Glomerular endothelial cell (primary cell): ENCODE measurements at places on chromosomes 16 and 17.

GRCh38 chr17:77325577-77326075 is 184.9 kb downstream of the SEC14L1 start:
- no peak for DNase-seq

DNA sequence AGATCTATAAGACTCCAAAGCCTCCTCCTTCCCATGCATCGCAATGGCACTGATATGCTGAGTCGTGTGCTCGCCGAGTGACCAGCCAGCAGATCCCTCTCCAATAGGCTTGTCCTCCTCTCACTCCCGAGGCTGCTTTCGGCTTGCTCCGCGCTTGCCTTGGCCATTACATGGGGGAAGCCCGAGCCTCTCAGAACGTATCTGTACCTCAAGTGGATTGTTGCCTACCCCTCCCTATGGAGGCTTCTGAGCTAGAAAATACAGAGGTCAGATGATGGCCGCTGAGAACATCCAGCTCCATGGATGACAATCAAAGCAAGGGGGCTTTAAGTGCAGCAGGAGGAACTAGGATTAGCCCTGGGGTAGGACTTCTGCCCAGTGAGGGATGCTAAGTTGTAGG is 7.7 kb upstream of the NLRP1 start:
- DNase-seq: no peak

- DNase-seq: no peak
Measured at GRCh38 chr17:74427048-74427762, 4.7 kb upstream of the GPRC5C start.

DNA sequence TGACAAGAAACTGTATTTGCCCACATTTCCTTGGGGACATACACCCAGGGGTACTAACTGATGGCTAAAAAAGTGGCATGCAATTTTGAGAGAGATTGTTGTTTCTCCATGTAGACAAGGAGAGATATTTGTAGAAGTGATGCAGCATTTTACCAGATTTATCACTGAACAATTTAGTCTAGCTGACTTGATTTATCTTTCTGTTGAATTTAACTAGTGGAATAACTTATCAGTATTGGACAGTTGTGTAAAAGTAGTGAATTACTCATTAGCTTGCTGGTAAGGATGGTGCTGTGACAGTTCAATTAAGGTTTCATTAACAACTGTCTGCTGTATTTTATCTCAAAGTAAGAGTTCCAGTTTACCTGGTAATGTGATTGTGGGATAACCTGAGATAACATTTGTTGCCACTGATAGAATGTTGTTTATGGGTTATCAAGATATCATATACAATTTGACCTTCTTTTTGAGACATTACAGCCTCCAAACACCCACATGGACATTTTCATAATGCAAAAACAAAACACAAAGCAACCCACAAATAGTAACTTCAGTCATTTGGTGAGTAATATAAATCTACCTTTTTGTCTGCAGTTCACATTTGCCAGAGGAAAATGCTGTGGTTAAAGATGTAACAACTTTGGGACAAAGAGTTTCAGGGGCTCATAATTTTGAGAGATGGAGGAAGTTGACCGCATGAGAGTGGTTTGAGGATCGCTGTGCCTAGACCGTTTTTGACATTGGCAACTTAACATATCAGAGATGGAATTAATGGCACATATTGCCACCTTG is 3.8 kb downstream of the NLK start:
- no peak for DNase-seq

DNA sequence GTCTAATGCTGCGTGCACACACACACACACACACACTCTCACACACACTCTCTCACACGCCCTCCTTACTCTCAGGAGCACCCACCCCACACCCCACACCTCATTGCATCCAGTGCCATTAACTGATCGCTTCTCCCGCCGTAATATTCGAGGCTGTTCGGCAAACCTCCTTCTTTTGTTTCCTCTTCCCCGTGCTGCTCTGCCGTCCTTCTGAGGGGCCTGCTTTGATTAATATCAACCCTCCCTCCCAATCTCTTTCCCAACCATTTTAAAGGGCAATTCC is 156.2 kb upstream of the TNRC6C start:
- DNase-seq: no peak

DNA sequence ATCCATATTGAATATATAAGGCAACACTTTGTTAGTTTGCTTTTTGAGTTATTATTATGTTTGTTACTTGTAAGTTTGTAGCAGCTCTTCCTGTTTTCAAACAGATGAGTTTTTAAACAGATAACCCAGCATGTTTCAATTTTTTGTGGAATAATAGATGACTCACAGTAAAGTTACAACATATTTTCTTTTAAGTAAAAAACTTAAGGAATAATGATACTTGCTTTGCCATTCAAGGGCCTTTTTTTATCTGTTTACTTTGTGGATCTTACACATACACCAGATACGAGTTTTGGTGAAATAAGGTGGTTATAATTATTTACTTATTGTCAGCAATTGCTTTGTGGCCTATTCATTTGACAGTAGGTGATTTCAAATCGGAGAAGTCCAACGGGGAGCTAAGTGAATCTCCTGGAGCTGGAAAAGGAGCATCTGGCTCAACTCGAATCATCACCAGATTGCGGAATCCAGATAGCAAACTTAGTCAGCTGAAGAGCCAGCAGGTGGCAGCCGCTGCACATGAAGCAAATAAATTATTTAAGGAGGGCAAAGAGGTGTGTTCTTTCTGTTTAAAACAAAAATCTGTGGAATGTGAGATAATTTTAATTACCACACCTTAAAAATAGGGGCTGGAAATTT is 66.3 kb downstream of the BPTF start:
- no peak for DNase-seq

- DNase-seq: no peak
Measured at GRCh38 chr17:9839433-9839832, 13.7 kb downstream of the GLP2R start.

GRCh38 chr17:49193513-49194296 is 16.7 kb downstream of the GNGT2 start:
- peak; percentile 22 for DNase-seq

GRCh38 chr16:14106961-14107360 is 35.8 kb downstream of the MRTFB start:
- no peak for DNase-seq

DNA sequence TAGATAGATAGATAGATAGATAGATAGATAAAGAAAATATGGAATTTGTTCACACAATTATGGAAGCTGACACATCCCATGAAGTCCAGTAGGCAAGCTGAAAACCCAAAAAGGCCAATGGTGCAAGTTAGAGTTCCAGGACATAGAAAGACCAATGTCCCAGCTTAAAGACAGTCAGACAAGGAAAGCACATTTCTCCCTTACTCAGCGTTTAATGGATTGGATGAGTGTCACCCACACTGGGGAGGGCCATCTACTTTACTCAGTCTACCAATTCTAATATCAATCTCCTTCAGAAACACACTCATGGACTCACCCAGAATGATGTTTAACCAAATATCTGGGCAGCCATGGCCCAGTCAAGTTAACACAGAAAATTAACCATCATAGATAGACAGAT is 327.7 kb upstream of the CDH11 start:
- no peak for DNase-seq

DNA sequence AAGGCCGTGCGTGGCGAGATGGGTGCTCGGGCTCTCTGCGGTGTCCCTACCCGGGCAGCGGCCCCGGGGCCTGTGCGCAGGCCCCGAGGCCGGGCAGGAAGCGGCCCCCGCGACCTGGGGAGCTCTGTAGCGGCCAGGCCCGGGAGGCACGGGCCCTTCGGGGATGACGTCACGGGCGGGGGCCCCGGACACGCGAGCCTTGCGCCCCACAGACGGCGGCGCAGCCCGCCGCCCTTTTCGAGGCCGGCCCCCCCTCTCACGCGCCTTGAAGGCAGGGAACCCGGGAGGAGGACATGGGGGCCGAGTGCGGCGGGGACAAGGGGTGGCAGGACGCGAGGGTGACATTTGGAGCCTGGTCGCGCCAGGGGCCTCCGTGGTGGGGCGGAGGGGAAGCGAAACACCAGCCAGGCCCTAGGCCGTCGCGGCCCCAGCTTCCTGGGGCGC is 1.1 kb downstream of the RAI1 start:
- DNase-seq: no peak

DNA sequence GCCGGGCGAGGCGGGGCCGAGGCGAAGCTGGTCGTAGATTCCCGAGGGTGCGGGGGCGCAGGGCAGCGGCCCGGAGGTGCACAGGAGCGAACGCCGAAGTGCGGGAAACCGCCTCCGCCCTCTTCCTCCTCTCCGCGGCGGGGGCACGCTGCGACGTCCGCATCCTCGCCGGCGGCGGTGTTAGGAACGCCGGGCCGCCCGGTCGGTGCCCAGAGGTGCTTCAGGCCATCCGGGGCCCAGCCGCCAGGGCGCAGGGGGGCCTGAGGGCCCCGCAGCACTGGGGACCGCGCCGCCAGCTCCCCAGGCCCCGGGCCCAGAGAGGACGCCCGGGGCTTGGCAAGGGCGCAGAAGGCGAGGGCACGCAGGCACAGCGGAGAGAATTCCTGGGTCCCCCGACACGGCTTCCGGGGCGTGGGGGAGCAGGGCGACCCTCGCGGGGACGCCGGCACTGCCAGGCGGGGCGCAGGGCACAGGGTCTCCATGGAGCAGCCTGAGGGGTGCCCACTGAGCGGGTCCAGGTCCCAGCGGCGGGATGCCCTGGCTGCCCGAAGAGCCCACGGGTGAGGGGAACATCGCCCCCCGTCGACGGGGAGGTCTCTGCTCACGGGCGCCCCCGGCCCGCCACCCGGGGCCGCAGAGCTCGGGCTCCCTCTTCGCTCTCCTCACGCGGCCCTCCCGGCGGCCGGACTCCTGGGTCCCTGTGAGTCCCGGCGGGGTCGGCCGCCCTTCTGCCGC is 576 bp downstream of the EPOP start:
- DNase-seq: no peak

GRCh38 chr16:7912132-7912531 is 579.5 kb downstream of the RBFOX1 start:
- no peak for DNase-seq

- DNase-seq: no peak
Measured at GRCh38 chr16:2429771-2430663, 770 bp downstream of the CCNF start.

- DNase-seq: no peak
Measured at GRCh38 chr16:2280981-2281542, 13.1 kb upstream of the RNPS1 start.

DNA sequence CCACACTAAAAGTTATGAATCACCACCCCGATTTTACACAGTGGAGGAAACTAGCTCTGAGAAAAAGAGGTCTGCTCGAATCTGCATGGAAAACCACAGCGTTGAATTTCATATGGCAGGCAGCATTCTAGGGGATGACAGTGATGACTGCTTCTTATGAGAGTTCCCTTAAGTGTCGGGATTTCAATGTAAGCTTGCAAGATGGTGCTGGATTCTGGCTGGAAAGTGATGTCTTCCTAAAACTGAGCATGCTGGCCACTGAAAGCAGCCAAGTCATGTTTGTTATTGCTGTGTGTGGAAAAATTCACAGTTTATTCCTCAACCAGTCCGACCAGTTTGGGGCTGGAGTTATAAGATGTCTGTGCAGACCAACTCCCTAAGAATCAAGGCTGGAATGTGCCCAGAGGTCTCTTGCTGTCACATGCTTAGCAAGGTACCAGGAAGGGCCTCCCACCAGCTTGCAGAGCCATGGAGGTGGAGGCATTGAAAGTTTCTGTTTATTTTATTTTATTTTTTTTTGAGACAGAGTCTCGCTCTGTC is 37.2 kb upstream of the GAN start:
- DNase-seq: no peak

- DNase-seq: no peak
Measured at GRCh38 chr16:86086471-86086870, 187.5 kb downstream of the IRF8 start.

DNA sequence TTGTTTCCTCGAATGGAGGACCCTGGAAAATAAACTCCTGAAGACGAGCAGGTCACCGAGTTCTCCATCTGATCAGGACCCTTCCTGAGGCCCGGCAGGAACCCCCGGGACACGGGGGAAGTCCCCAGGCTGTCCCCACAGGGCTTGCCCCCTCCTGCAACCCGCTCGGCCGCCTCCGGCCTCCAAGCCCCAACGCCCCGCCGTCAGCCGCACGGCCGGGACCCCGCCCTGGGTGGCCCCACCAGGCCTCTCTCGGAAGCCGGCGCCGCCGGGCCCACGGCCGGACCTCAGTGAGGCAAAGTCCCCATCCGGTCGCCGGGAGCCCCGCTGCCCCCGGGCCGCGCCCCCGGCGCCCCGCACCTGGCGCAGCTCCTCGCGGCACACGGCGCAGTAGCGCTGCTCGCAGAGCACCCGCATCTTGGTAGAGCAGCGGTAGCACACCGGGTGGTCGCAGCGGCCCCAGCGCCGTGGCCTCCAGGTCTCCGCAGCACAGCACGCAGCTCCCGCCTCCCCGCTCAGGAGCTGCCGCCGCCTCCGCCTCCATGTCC is 383 bp downstream of the ZNF598 start:
- no peak for DNase-seq

- DNase-seq: no peak
Measured at GRCh38 chr17:49715216-49715615, 7.5 kb upstream of the SLC35B1 start.

- no peak for DNase-seq
Measured at GRCh38 chr17:73396431-73397277, 84.9 kb upstream of the CDC42EP4 start.

DNA sequence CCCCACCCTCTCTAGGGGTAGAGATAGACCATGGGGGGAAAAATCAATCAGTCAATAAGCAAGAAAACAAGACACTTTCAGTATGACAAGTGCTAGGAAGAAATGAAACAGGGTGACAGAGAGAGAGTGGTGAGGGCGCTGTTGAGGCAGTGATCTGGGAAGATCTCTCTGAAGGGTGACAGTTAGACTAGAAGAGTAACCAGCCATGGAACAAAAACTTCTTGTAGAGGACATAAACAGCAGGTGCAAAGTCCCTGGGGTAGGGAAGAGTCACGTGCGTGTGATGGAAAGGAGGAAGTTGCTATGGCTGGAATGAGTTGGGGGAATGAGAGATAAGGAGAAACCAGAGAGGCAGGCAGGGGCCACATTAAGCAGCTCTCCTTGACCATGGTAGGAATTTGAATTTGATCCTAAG is 16.8 kb upstream of the EMP2 start:
- DNase-seq: no peak

GRCh38 chr16:67029254-67030096 is 526 bp downstream of the CBFB start:
- DNase-seq: no peak

GRCh38 chr16:15955425-15955824 is 6.0 kb downstream of the ABCC1 start:
- DNase-seq: no peak

DNA sequence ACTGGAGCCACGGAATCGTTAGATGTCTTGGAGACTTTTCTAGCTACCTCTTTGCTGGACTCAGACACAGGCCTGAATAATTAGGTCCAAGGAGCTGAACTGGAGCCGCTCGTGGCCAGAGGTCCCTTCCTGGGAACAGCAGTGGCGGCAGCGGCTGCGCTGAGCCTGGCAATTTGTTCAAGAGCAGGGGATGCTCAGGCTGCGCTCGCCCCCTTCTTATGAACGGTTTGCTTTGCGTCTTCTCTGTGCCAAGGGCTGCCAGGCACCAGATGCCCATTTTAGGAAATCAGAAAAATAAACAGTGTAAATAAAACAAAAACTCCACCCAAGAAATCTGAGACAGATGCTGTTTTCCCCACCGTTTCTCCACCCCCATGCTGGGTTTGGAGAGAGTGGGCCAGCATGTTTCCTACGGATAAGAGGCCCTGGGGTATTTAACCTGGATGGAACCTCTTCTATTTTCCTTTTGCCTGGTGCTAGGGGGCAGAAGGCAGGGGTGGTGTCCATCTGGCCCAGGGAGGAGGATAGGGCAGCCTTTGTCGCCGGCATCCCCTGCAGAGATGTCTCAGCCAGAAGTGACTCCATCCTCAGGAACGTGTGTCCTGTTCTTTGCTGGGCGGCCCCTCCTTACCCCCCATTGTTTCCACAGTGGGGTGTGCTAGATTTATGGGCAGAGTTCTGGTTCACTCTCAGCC is 163.4 kb downstream of the SEC14L1 start:
- DNase-seq: no peak

GRCh38 chr16:84754353-84754856 is 54.6 kb downstream of the USP10 start:
- DNase-seq: peak; percentile 80
